ENCODE measurements at places on chromosomes 16 and 17.

GRCh38 chr17:52979921-52980320, 821.4 kb upstream of the CA10 start:
- H3K4me1 ChIP-seq = no peaks in the 10 kb centered on the region
- H3K27ac ChIP-seq = no peak overlapping the region

GRCh38 chr16:16004314-16004749, 54.9 kb downstream of the ABCC1 start:
- DNase-seq = no peak
- no peak overlapping the region for H3K4me3 ChIP-seq
- no peaks in the 10 kb centered on the region for H3K4me1 ChIP-seq
- H3K27me3 ChIP-seq = no peaks in the 10 kb centered on the region
- H3K36me3 ChIP-seq = no peaks in the 10 kb centered on the region

DNA sequence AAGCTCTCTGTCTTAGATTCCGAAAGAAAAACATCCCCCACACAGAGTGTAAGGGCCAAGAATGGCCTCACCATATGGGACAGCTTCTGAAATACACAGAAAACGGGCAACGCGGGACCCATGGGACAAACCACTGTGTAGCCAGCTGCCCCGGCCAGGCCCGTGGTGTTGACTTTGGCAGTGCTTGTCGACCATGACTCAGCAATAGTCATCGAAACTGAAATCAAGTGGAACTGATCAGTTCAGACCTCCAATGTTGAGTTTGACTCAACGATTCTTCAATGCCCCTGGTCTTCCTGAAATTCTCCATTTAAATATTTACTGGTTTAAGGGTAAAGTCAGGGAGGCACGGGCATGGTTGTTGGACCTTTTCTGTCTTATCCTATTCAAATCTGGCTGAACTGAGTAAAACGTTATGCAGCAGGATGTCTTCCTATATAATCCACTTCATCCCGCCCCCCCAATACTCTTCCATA, 27.5 kb downstream of the ZFHX3 start:
- H3K36me3 ChIP-seq = no peaks in the 10 kb centered on the region
- no peaks in the 10 kb centered on the region for H3K27me3 ChIP-seq
- H3K27ac ChIP-seq = no peak overlapping the region
- no peak for DNase-seq

DNA sequence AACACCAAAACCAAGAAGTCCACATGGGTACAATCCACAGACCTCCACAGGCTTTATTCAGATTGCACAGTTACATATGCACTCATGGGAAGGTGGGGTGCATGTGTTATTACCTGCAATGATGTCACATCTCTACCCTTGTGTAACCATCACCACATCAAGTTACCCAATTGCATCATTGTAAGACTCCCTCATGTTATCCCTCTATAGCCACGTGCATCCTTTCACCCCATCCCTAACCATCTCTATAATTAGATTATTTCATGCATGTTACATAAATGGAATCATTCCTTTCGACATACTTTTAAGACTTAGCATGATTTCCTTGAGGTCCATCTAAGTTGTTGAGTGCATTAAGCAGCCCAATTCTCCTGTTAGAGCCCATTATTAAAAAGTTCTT, 408.2 kb upstream of the C16orf82 start:
- H3K27me3 ChIP-seq = no peaks in the 10 kb centered on the region
- no peak for DNase-seq
- H3K4me1 ChIP-seq = peaks cover 3% of the 10 kb centered on the region
- H3K27ac ChIP-seq = no peak overlapping the region

DNA sequence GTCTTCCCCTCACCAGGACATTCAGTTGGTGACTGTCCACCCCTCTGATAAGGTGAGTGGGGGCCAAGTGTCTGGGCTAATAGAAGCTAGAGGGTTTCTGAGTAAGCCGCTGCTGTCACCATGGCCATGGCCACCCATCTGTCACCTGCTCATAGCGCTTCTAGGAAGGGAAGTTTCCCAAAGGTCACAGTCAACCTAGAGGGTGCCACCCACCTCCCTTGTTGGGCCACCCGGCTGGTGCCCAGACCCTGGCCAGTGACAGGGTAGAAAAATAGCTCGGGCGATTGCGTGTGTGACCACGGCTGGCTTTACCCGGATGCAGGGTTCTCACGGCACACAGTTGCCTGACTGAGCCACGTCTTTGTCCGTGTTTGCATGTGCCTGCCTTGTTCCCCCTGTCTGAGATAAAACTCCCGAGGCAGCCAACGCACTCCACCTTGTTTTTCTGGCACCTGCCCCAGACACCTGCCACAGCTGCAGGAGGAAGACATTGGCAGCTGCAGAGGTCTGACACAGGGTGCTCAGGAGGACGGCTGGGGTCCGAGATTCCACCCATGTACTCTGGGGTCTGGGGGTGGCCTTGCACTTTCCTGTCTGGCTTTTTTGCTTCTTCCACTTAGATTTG, 809 bp downstream of the PIRT start:
- DNase-seq = no peak
- H3K27ac ChIP-seq = no peak overlapping the region
- H3K4me3 ChIP-seq = peak overlapping the region; percentile 49
- H3K4me1 ChIP-seq = no peaks in the 10 kb centered on the region

- peaks cover 21% of the 10 kb centered on the region for H3K27me3 ChIP-seq
- H3K4me1 ChIP-seq = no peaks in the 10 kb centered on the region
- H3K4me3 ChIP-seq = no peak overlapping the region
- no peaks in the 10 kb centered on the region for H3K36me3 ChIP-seq
These were observed 154.4 kb upstream of the FOXF1 start for GRCh38 chr16:86355951-86356350.

DNA sequence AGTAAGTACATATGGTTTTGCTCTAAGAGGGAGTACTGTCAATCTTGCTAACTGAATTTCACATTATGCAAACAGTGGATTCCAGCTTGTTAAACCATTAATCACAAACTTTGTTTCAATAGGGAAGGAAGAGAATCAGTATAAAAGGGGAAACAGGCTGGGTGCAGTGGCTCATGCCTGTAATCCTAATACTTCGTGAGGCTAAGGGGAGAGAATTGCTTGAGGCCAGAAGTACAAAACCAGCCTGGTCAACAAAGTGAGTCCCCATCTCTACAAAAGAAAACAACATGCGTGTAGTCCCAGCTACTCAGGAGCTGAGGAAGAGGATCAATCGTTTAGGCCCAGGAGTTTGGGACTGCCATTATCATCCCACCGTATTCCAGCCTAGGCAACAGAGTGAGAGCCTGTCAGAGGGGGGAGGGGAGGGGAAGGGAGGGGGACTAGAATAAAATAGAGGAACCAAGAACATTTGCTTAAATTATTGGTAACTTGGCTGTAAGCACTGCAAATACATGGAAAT, 65.7 kb downstream of the FBXL20 start:
- no peak overlapping the region for H3K4me3 ChIP-seq
- H3K36me3 ChIP-seq = peaks cover 21% of the 10 kb centered on the region
- H3K27me3 ChIP-seq = no peaks in the 10 kb centered on the region
- DNase-seq = no peak

- H3K4me1 ChIP-seq = no peaks in the 10 kb centered on the region
- no peaks in the 10 kb centered on the region for H3K27me3 ChIP-seq
- no peak for DNase-seq
- H3K27ac ChIP-seq = no peak overlapping the region
These were observed 16.2 kb downstream of the CHP2 start for GRCh38 chr16:23771027-23771426.

DNA sequence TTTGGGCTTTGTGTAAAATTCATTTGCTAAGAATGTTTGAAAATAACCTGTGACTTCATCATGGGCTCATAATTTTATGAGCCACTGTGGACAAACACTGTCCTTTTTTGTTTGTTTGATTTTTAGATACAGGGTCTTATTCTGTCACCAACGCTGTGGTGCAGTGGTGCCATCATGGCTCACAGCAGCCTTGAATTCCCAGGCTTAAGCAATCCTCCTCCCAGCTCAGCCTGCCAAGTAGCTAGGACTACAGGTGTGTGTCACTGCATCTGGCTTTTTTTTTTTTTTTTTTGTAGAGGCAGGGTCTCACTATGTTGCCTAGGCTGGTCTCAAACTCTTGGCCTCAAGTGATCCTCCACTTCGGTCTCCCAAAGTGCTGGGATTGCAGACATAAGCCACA, 8.3 kb downstream of the TEX2 start:
- H3K4me1 ChIP-seq = peaks cover 9% of the 10 kb centered on the region
- no peaks in the 10 kb centered on the region for H3K36me3 ChIP-seq
- H3K27me3 ChIP-seq = no peaks in the 10 kb centered on the region
- no peak overlapping the region for H3K27ac ChIP-seq
- DNase-seq = no peak

DNA sequence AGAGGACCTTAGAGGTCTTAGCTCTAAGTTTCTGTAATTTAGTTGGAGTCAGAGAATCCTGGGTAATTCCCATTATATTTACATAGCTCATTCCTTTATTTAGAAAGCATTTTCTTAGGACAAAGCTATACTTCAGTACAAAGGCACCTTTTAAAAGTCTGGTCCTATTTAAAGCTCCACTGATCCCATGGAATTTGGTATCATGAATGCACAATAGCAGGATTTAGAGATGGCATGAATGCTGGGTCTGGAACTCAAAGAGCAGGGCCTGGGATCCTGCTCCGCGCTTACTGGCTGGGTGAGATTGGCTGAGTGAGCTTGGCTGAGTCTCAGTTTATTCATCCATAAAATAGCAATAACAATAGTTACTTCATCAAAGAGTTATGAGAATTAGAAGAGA, 4.8 kb downstream of the KRT23 start:
- DNase-seq = peak; percentile 85
- H3K36me3 ChIP-seq = no peaks in the 10 kb centered on the region
- H3K4me3 ChIP-seq = no peak overlapping the region
- H3K27ac ChIP-seq = peak overlapping the region; percentile 97
- H3K4me1 ChIP-seq = no peaks in the 10 kb centered on the region

- H3K27ac ChIP-seq = peak overlapping the region; percentile 100
- no peaks in the 10 kb centered on the region for H3K36me3 ChIP-seq
- peaks cover 74% of the 10 kb centered on the region for H3K4me1 ChIP-seq
- H3K4me3 ChIP-seq = peak overlapping the region; percentile 43
- peak; percentile 93 for DNase-seq
These were observed 30.7 kb downstream of the SDK2 start for GRCh38 chr17:73613271-73614233.

DNA sequence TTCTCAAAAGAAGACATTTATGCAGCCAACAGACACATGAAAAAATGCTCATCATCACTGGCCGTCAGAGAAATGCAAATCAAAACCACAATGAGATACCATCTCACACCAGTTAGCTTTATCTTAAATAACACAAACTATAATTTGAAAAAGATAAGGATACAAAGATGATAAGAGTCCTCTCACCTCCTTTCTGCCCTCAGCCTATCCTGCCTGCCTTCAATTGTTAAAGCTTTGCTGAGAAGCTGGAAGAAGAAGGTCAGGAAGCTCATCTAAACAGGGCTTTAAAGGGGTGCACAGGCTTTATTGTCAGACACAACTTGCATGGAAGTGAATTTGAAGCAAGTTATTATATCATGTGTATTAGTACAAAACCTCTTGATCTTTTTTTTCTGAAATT, 676.3 kb upstream of the GOT2 start:
- no peak overlapping the region for H3K4me3 ChIP-seq
- no peak overlapping the region for H3K27ac ChIP-seq
- DNase-seq = no peak
- H3K36me3 ChIP-seq = no peaks in the 10 kb centered on the region

DNA sequence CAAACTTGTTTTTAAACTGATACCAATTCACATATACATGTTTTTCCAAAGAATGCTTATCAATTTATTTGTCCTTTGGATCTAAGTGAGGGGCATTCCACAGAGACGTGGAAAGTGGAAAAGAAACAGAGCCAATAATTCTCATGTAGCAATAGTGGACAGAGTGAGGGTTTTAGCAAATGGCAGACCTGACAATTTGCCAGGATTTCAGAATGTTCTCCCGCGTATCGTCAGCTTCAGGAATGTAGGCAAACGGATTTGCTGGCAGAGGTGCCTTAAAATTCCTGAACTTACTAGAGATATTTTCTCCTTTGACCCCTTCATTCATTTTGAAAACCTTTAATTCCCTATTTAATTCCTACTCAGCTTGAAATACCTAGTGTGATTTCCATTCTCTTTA, 193.4 kb upstream of the CPHXL start:
- no peak overlapping the region for H3K4me3 ChIP-seq
- H3K4me1 ChIP-seq = no peaks in the 10 kb centered on the region
- no peak for DNase-seq
- no peaks in the 10 kb centered on the region for H3K36me3 ChIP-seq
- no peaks in the 10 kb centered on the region for H3K27me3 ChIP-seq

- no peak for DNase-seq
- no peak overlapping the region for H3K4me3 ChIP-seq
- H3K4me1 ChIP-seq = no peaks in the 10 kb centered on the region
These were observed 12.2 kb upstream of the CAPN15 start for GRCh38 chr16:515175-515938.

DNA sequence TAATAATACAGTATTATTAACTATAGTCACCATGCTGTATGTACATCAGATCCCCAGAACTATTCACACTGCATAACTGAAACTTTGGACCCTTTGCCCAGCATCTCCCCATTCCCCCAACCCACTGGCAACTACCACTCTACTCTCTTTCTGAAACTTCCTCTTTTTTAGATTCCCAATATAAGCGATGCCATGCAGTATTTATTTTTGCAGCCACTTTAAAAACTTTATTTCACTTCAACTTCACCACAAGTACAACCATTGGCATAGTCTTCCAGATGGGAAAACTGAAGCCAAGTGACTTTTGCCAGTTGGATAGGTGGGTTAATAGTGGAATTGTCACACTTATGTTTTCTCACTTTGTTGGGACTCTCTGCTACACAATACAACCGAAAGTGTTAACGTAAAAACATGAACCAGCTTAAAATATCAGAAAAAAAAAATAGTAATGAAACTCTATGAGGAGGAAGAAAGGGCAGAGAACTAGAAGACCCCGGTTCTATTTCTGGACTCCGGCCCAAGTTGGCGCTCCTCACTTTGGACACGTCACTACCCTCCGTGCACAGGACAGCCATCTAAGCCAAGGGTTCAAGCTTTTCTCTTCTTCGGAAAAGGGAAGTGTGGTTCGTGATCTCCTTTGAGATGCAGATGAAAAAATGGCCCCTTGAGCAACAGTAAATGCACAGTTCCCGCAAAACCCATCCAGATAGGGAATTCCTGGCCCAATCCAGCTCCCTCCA, 743 bp downstream of the SHCBP1 start:
- no peaks in the 10 kb centered on the region for H3K27me3 ChIP-seq
- H3K27ac ChIP-seq = no peak overlapping the region
- no peak for DNase-seq
- peak overlapping the region; percentile 87 for H3K4me3 ChIP-seq
- H3K36me3 ChIP-seq = peaks cover 10% of the 10 kb centered on the region

All from neuronal stem cell (in vitro differentiated cells).